Stimulated activated naive B cell treated with anti-CD40 and anti-IgM and Interleukin-4, amounts not matched to agents 10 μg/mL and 1 μg/mL and 100 μg/mL, for 72 hours (primary cell): ENCODE measurements at places on chromosomes 11 and 22.

DNA sequence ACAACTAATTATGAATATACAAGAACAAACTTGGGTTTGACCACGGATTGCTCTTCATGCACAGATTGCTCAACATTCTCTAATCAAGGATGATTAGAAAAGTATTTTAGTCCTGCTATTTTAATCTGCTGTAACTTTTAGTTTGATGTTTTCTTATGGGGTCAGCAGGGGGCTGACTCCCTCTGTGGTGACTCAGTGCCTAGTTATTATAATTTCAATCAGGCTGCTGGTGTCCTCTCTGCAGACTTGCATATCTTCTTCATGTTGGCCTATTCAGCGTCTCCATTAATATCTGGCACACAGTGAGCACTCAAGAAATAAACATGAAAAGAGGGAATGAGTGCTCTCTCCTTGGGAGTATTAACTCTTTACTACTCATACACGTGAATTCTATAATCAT is 223.8 kb upstream of the DDI1 start:
- H3K4me1 ChIP-seq, result no peaks in the 10 kb centered on the region
- DNase-seq, result no peak
- H3K4me3 ChIP-seq, result no peak overlapping the region
- no peak overlapping the region for H3K27ac ChIP-seq

DNA sequence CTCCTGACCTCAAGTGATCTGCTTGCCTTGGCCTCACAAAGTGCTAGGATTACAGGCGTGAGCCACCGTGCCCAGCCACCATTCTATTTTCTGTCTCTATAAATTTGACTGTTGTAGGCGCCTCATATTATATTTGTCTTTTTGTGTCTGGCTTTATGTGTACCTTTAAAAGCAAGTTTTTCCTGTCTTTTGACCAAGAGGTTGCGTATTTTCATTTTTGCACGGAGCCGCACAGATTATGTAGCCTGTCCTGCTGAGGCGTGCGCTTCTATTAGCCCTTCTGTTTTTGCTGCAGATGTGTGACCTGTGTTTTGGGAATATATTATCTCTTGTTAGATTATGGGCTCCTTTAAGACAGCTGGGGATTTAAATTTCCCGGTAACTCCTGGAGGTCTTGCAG is 40.4 kb upstream of the WEE1 start:
- H3K27ac ChIP-seq, result no peak overlapping the region
- H3K27me3 ChIP-seq, result no peaks in the 10 kb centered on the region
- peaks cover 19% of the 10 kb centered on the region for H3K4me1 ChIP-seq
- DNase-seq, result no peak

GRCh38 chr11:118042796-118043195 is 34.1 kb upstream of the TMPRSS4 start:
- no peaks in the 10 kb centered on the region for H3K36me3 ChIP-seq
- DNase-seq, result no peak
- no peak overlapping the region for H3K4me3 ChIP-seq
- H3K27ac ChIP-seq, result no peak overlapping the region

GRCh38 chr22:26075251-26075650 is 94.0 kb upstream of the SEZ6L start:
- no peak for DNase-seq
- peaks cover 26% of the 10 kb centered on the region for H3K27me3 ChIP-seq
- H3K27ac ChIP-seq, result no peak overlapping the region
- no peaks in the 10 kb centered on the region for H3K36me3 ChIP-seq

GRCh38 chr11:116057000-116057399 is 552.8 kb upstream of the CADM1 start:
- peaks cover 3% of the 10 kb centered on the region for H3K27me3 ChIP-seq
- no peaks in the 10 kb centered on the region for H3K36me3 ChIP-seq

- H3K36me3 ChIP-seq, result no peaks in the 10 kb centered on the region
- H3K4me1 ChIP-seq, result no peaks in the 10 kb centered on the region
- no peak overlapping the region for H3K4me3 ChIP-seq
These were observed 548.1 kb downstream of the CNTN5 start for GRCh38 chr11:99568808-99569207.

- H3K4me1 ChIP-seq, result no peaks in the 10 kb centered on the region
- no peak for DNase-seq
- H3K36me3 ChIP-seq, result no peaks in the 10 kb centered on the region
- no peaks in the 10 kb centered on the region for H3K27me3 ChIP-seq
- H3K4me3 ChIP-seq, result no peak overlapping the region
These were observed 706.0 kb downstream of the KCNA4 start for GRCh38 chr11:29310725-29311342.

GRCh38 chr11:8605971-8606563 is 12.0 kb upstream of the STK33 start:
- no peak overlapping the region for H3K27ac ChIP-seq
- peaks cover 32% of the 10 kb centered on the region for H3K27me3 ChIP-seq
- H3K36me3 ChIP-seq, result peaks cover 3% of the 10 kb centered on the region
- peaks cover 5% of the 10 kb centered on the region for H3K4me1 ChIP-seq

DNA sequence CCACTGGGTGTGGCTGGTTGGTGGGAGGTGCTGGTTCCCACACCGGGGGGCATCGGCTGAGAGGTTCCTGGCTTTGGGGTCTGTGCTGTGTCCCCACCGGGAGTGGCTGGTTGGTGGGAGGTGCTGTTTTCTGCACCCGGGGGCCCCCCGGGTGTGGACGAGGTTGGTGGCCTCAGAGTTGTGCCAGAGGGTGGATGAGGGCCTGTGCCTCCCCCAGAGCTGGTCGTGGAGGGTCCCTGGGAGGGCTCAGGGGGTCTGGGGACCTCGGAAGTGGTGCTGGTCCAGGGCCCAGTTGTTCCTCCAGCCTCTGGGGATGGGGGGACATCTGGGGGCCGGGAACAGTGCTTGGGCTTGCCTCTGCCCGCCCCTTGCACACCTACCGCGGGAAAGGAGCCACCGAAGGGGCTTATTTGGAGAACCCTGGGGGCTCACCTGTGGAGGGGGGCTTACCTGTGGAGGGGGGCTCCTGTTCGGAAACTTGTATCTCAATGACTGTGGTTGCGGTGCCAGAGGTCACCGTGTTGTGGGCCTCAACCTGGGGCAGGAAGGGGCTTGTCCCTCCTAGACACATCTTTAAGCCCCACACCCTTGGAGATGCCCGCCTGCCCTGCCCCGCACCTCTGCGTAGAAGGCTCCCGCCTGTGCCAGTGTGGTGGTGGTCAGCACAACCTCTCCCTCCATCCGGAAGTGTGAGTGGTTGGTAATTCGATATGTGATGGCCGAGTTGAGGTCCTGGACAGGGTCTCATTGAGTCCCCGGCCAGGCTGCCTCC is 3.3 kb upstream of the IRF7 start:
- DNase-seq, result no peak
- H3K4me3 ChIP-seq, result no peak overlapping the region
- peaks cover 31% of the 10 kb centered on the region for H3K36me3 ChIP-seq
- peaks cover 7% of the 10 kb centered on the region for H3K27me3 ChIP-seq
- H3K4me1 ChIP-seq, result peaks cover 22% of the 10 kb centered on the region

DNA sequence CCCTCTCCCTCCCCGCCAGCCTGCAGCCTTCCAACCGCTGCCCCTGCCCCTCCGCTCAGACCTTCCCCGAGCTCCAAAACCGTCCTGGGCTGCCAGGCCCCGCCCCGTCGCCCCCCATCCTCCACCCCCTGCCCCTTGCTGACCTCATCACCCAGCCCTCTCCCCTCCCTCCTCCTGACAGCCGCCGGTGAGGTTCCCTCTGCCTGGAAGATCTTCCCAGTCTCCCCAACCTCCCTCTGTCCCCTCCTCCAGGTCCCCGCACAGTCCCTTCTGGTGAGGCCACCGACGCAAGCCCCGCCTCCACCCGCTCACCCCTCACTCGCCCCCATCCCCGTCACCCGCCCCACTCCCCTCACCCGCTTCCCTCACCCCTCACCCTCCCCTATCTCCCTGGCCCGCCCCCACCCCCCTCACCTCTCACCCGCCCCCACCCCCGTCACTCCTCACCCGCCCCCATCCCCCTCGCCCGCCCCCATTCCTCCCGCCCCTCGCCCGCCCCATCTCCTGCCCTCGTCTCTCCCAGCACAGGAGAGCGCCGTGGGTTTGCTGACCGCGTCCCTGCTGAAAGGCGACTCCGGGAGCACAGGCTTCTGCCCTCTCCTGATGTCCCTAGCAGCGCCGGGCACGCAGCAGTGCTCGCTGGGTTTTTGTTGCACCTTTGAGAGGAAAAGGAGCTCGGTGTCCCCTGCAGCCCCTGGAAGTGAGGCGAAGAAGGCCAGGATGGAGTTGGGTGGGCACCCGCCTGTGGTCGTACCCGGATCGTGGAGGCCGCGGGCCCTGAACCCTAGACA is 16.4 kb upstream of the UPK3A start:
- DNase-seq, result no peak
- H3K4me1 ChIP-seq, result peaks cover 20% of the 10 kb centered on the region
- peaks cover 12% of the 10 kb centered on the region for H3K27me3 ChIP-seq
- H3K27ac ChIP-seq, result no peak overlapping the region
- H3K36me3 ChIP-seq, result no peaks in the 10 kb centered on the region
